ENCODE measurements at places on chromosomes 2 and 18. TPM values are rescaled to one million over a fixed set of nuclear protein-coding genes. Genes with fewer than 3 reads are reported as not detected.

Gene HSPE1
- 79.0 TPM for total RNA-seq

Gene SLC4A5
- total RNA-seq, result 2.1 TPM

Gene MGAT4A
- 158 TPM for total RNA-seq

Gene RGPD6
- total RNA-seq, result 28.3 TPM

Gene SH2D6
- 8.6 TPM for total RNA-seq

Gene POTEC
- not detected for total RNA-seq

Gene ARHGAP25
- 3.1 TPM for total RNA-seq

Gene CRIM1
- total RNA-seq, result 85.8 TPM

- no peak for DNase-seq
These were observed 335.9 kb downstream of the DLGAP1 start for GRCh38 chr18:4119127-4119648.

DNA sequence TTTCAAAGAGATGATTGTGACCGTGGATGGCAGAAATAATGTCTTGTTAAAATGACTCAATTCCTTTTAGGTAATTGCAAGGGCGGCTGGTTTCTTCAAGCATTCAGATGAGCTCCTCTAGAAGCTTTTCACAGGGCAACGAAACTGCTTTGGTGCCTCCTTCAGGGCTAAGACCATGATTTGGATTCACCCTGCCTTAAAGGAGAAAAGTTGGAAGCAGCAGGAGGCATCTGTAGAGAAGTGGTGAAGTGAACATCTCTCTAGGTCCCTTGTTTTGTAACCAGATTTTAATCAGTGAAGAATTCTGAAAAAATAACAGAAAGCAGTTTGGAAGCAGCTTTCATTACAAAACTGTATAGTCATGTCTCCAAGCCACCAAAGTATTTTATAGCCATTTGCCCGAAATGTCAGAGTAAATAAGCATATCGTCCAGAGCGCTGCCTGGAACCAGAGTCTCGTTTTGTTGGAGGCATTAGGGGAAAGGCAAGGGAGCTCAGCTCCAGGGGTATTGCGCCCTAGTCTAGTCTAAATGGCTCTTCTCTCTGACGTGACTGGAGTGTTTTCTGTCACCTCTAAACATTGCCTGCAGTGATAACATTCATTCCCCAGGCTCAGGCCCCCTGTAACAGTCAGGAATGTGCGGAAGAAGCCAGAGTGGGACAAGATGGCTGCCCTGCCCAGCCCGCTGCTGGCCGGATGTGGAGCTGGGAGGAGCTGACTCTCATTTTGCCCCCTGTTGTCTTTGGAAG lies 57.8 kb upstream of the ITGB6 start:
- DNase-seq, result no peak

DNA sequence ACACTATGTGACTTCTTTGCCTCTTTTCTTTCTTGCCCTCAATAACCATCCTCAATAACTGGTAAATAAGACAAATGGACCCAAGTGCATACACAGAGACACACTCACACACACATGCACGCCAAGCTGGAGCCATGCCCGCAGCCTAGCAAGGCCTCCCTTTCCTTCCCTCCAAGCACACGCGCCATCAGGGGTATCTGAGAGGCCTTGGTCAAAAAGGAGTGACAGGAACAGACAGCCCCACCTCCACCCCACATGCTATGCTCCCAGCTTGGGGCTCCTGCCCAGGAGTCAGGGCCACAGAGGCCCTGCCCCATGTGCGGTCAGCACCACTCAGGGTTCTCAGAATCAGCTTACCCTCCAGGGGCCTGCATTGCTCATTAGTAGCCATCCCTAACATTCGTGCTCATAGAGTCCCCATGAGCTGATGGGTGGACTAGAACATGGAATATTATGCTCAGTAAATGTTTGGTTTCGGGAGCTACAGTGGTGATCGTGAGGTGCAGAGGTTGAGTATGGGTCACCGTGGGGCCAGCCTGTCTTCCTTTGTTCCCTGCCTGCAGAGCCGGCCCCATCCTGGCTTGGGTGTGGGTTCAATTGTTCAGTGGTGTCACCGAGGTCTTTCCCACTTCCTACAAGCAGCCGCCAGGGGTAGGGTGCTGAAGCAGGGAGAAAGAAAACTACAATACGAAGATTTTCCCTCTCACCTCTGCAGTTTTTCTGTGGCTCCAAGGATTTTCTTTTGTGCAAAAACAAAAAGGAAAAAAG lies 158.2 kb upstream of the RAB12 start:
- no peak for DNase-seq

GRCh38 chr2:200258881-200259576 lies 47.5 kb upstream of the SPATS2L start:
- no peak for DNase-seq

DNA sequence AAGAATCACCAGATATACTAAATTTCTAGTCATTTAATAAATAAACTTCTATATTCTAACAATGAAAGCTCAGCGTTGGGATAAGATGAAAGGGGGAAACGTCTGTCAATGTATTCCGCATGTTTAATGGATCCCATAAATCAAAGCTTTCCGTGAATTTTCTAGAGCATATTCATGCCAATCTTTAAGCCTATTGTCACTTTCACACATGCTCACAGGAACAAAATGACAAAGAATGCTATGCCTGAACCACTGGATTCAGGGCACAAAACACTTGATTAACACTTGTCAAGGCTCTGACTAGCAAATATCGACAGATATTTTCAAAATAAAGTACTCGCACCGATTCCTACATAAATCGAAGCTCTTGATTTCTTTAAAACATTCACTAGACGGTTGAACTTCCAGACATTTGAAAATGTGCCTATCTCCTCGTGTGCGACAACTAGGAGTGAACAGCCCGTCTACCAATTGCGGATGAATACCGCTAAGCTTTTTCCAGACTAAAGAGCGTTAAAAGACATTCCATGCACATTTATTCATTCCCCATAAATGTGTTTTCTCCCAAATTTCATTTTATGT lies 1.8 kb downstream of the TLK1 start:
- DNase-seq, result no peak

- no peak for DNase-seq
These were observed 26.4 kb downstream of the ZNF516 start for GRCh38 chr18:76468345-76469304.

- no peak for DNase-seq
These were observed 165.5 kb downstream of the TGIF1 start for GRCh38 chr18:3615374-3615985.

DNA sequence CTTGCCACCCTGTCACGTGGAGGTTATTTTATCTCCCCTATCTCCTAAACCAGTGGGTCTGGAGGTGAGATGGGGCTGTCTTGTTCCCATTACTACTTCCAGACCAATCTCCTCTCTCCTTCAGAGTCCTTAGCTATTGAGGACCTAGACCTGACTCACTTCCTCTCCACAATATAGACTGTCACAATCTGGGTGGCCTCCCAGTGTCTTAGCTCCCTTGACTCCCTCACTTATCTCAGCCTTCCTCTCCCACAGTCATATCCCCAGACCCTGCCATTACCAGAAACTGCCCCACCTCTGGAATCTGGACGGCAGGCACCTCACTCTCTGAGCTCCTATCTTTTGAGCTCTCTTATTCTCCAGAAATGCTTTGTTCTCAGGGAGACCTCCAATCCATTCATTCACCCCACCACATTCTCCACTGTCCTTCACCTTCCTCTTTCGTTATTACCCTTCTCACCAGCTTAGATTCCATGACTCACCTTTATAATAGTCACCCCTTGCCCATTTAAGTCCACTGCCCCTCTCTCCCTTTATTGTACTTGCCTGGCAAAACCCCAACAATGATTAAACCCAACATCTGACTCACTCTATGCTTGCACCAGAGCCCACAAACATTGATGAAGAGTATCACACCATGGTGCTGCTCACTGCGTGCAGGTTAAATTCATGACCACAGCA lies 23.3 kb upstream of the SIX3 start:
- no peak for DNase-seq

- no peak for DNase-seq
These were observed 233.0 kb upstream of the TNP1 start for GRCh38 chr2:217092710-217093379.

DNA sequence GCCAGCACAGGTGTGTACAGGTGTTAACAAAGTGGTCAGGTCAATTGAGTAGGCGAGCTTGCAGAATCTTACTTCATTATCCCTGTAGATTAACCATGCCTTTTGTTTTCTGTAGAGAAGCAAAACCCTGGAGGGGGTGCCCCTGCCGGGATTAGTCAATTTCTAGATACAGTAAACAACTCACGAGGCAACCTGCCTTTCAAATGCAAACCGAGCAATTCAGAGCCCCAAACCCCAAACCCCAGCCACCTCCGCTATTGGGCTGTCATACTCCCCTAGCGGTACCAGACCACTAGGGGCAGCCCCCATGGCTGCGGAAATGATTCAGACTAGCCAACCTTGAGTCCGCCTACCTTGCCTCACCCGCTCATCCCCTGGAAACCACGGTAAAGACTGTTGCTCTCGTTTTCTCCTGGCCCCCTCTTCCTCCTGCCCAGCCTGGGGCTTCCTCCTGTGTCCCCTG lies 61.4 kb upstream of the KIF5C start:
- DNase-seq, result peak; percentile 29

DNA sequence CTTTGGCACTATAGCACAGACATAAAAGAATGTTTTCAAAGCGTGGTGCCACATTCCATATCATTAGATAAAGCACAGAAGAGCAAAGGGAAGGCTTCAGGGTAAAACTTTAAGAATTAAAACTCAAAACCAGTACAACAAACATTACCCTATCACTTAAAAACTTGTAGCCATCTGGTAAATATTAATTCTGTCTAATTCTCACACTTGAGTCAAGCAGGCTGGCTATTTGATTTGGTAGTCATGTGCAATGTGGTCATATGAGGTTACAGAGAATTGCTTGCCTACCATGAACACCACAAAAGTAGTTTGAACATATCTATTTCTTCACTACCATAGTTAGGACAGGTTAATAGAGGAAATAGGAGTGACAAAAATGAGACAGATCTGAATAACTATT lies 244.9 kb downstream of the IRS1 start:
- no peak for DNase-seq

GRCh38 chr2:109046925-109047508 lies 58.0 kb upstream of the EDAR start:
- DNase-seq, result no peak

DNA sequence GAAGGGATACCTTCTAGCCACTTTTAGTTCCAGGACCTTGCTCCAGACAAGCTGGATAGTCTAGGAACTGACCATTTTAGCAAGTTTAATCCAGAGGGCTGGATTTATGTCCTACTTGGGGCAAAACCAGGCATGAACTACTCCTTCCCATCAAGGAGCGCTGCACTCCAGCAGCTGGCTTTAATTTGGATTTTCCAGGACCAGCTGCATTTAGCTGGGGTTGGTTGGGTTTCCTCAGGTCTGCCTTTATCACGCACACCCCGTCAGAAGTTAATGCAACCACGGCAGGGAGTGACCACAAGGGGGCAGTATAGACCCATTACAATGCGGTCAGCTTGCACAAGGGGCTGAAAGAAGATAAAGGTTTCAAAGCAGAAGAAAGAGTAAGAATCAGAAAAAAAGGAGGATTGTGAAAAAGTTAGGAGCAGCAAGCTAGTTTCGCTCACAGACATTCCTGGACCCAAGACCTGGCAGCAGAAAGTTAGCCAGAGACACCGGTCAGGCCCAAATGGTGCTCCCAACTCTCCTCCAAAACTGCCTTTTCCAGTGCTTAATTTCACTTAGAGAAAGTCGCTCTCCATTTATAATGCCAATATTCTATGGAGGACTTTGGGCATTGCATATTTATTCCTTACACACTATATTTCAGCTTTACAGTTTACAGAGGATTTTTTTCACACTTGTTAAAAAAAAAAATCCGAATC lies 40.1 kb downstream of the SLC4A1AP start:
- no peak for DNase-seq

DNA sequence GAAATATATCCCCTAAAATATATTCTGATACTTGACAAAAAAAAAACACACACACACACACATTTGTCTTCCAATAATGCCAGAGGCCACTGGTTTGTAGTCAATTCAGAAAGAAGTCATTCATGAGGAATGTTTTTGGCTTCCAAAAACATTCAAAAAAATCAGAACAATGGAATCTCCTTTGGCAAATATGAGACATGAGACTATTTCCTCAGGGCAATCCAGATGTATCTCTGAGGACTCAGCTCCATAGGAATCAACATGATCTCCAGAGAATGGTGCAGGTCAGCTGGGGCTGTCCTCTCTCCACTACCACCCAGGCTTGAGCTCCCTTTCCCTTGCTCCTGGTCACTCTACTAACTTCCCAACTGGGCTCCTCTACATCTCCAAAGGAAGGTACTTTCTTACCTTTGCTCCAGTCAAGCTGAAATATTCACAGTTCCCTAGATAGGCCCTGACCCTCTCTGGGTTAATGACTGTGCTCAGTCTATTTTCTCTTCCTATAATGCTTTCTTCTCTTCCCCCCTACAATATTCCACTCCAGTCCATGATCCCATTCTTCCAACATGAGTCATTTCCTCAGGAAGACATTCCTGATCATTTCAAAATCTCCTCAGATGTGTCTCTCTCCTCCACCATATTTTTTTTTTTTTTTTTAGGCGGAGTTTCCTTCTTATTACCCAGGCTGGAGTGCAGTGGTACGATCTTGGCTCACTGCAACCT lies 145.3 kb downstream of the C1D start:
- DNase-seq, result no peak

DNA sequence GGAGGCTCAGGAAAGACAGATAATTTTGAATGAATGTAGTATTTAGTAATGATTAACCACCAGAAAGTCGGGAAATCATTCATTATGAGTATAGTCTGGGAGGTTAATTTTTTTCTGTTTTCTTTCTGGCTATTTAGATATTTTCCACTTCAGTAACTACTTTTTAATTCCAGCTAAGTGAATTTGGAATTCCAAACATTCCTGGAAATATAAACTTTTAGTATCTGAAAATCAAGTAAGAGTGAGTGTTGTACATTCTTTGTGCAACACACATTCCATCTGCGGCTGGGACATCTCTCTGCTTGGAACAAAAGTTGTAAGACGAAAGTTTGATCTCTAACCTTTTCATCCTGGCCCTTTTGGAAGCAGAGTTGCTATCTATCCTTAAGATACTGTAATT lies 275.7 kb upstream of the SPRED2 start:
- no peak for DNase-seq
